Endodermal cell (in vitro differentiated cells): ENCODE measurements at places on chromosomes 16 and 17. TPM values are rescaled to one million over a fixed set of nuclear protein-coding genes. Genes with fewer than 3 reads are reported as not detected.

STH gene
- not detected in 3 replicates for total RNA-seq

GRCh38 chr17:7289256-7290032 lies 5.0 kb downstream of the YBX2 start:
- DNase-seq: no peak

GRCh38 chr17:799261-799660 lies 17.1 kb downstream of the MRM3 start:
- DNase-seq: no peak

LITAFD gene
- not detected in 3 replicates for total RNA-seq

- DNase-seq: no peak
Observed at GRCh38 chr16:27458258-27458657, 56.3 kb downstream of the IL21R start.

DNA sequence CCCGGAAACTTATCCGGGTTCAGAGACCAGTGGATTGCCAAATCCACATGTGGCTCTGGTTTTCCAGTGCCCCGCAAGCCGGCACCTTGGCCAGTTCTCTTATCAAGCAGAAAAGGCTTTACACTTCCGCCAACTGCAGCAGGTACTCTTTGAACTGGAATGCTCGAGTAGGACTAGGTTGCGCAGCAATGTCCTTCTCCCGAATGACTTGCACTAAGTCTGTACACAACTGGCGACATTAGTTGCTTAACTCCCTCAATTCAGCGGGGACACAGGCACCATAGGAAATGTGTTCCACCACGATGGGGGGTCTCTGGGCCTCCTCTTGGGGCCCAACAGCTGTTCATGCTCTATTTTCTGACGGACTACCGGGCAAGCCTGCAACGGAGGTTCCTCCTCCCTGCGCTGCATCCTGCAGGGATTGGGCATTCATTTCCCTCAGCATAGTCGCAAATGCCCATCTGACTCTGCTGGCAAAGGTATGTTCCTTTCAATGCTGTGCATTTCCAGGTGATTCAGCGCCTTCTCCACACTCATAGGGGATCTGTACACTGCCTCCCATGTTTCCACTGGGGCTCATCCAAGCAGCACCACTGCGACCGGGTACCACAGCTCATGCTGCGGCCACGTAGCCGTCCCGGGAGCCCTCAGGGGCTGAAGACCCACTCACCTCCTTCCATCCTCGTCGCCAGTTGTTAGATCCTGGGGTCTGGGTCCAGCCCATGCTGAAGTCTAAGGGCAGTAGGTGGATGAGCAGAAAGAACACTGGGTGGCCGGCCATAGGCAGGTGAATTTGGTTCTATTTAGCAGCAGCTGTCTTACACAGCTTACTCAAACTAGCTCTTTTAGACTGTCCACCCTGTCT lies 34.2 kb upstream of the APPBP2 start:
- DNase-seq: no peak

PRR15L gene
- 0.57 and 0.70 TPM in 2 replicates for total RNA-seq

ACAP1 gene
- 4.5 and 6.8 TPM in 2 replicates for total RNA-seq

CCL18 gene
- total RNA-seq: not detected in 2 replicates

LUC7L gene
- total RNA-seq: 91.6 to 168 TPM (median 151 TPM) in 3 replicates

GRCh38 chr16:87235810-87236515 lies 81.2 kb downstream of the C16orf95 start:
- DNase-seq: peak; percentile 76

DNA sequence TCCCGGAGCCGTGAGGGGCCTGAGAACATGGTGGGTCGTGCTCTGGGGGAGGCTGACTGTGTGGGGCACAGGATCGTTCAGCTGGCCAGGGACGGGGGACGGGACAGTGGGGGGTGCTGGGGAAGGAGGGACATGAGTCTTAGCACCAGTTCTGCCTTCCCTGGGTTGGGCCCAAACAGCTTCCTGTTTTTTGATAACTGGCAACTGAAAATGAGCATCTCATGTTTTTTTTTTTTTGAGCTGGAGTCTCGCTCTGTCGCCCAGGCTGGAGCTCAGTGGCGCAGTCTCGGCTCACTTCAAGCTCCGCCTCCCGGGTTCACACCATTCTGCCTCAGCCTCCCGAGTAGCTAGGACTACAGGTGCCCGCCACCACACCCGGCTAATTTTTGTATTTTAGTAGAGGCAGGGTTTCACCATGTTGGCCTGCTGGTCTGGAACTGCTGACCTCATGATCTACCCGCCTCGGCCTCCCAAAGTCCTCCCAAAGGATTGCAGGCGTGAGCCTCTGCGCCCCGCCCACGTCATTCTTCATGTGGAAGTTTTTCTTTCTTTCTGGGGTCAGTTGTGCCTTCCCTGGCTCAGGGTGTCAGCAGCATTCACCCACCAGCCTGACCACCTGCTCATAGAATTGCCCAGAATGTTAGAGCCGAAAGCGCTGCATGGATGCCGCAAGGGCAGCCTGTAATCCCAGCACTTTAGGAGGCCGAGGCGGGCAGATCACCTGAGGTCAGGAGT lies 6.4 kb downstream of the ASPSCR1 start:
- DNase-seq: peak; percentile 38

- no peak for DNase-seq
Observed at GRCh38 chr17:67725373-67725791, 7.6 kb downstream of the NOL11 start.

SALL1 gene
- 111 and 122 TPM in 2 replicates for total RNA-seq

KLHL10 gene
- total RNA-seq: not detected in 2 replicates

GRCh38 chr17:74380959-74381808 lies 13.9 kb downstream of the GPR142 start:
- no peak for DNase-seq

- no peak for DNase-seq
Observed at GRCh38 chr16:85912211-85912974, 13.4 kb downstream of the IRF8 start.

DNA sequence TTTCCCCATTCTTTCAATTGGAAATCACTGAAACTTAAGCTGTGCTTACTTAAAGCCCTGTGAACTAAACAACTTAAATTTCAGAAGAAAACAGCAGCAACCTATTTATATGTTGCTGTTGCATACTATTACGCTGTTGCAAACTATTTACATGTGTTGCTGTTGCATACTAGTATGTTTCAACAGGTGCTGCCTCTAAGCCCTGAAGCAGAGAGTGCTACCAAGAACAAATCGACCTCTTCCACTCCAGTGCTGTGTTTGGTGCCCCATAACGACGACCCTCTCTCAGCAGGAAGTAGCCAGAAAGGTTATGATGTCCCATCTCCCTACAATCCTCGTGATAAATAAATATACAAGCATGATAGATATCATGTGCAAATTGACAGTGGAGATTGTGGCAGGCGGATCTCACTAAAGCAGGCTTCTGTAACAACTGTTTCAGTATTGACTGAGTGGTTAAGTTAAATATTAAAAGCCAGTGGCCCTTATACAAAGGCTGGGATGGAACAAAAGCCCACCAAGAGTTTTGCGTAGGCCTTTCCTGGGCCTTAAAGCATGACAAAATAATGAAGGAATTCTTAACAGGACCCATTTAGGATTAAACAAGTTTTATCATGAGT lies 5.7 kb upstream of the SCPEP1 start:
- no peak for DNase-seq

SLC35G6 gene
- total RNA-seq: not detected in 2 replicates

- DNase-seq: no peak
Observed at GRCh38 chr16:51766739-51767138, 615.7 kb upstream of the SALL1 start.

GRAP gene
- 0.15 and 0.45 TPM in 2 replicates for total RNA-seq

DNA sequence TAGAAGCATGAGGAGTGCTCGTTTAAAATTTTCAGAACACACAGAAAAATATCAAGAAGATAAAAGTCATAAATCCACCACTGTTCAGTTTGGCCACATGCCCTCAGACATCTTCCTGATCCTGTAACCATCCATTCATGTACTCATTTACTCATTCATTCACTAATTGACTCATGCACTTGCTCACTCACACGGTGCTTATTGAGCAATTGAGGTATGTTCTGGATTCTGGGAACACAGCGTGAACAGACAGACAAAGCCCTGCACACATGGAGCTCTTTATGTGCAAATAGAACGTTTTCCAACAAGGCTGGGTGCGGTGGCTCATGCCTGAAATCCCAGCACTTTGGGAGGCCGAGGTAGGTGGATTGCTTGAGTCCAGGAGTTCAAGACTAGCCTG lies 10.2 kb upstream of the NATD1 start:
- no peak for DNase-seq

DNA sequence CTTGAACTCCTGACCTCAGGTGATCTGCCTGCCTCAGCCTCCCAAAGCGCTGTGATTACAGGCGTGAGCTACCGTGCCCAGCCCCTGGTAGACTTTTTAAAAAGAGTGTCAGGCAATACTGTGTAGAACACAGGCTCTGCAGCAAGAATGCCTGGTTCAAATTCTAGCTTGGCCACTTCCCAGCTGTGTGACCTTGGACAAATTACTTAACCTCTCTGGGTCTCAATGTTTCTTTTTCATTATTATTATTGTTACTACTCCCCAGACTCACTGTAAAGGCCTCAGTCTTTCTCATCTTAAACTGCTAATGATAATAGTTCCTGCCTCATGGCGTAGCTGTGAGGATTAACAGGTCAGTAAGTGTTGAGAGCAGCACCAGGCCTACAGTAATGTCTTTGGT lies 114.3 kb downstream of the LITAF start:
- no peak for DNase-seq

PYDC1 gene
- total RNA-seq: not detected in 2 replicates

MMP25 gene
- total RNA-seq: 5.9 and 6.1 TPM in 2 replicates

GRCh38 chr16:13391337-13391736 lies 489.9 kb downstream of the SHISA9 start:
- no peak for DNase-seq

SDR42E1 gene
- 0.15 TPM in 1 of 3 replicates, not detected in the others for total RNA-seq

- no peak for DNase-seq
Observed at GRCh38 chr17:37713028-37713431, 31.8 kb downstream of the HNF1B start.

ABCA10 gene
- total RNA-seq: not detected in 3 replicates

GRCh38 chr17:63033142-63033541 lies 67.1 kb downstream of the TANC2 start:
- peak; percentile 57 for DNase-seq

DNA sequence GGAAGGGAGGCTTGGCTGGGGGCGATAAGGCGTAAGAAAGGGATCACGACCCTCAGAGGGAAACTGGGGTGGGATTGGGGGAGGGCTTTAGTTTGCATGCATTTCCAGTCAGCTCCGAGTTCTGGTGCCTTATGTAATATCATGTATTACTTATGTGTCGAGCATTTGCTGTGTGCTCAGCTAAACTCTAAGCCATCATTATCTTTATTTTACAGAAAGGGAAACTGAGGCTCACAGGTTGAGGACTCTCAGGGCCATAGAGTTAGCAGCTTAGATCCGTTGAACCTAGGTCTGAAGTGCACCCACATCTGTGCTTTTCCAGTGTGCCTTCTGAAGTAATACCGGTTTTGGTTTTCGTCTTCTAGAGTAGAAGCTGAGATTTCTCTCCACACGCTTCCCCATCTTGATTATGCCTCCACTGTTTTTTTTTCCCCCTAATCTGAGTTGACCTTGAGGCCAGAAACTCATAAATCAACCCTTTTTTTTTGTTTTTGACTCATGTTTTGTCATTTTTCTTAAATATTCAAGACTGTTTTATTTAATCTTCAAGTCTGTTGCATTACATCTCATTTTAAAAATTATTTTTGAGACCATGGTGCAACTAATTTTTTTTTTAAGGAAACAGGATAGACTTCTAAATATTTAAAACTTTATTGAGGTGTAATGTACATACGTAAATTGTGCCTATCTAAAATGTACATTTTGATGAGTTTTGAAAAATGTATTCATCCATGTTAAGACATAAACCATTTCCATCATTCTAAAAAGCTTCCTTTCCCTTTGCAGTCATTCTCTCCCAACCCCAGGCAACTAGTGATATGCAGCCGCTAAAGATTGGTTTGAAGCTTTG lies 741 bp downstream of the CYB5B start:
- DNase-seq: no peak

- no peak for DNase-seq
Observed at GRCh38 chr16:54647725-54648221, 282.9 kb upstream of the IRX5 start.

DNA sequence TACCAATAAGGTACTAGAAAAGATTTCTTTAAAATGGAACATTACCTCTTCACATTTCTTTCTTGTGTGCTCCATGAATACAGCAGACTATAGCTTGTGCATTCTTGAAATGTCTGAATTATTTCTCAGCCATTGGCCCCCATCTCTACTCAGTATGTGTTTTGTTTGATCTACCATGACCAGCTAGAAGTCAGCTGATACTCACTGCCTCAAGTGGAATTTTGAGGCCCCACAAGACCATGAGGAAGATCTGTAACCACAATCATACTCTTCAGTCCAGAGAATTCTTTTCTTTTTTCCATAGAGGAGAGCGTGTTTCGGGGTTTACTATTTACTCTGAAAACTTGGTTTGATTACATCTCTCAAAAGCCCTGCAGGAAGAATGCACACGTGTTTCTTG lies 319.1 kb downstream of the TOX3 start:
- DNase-seq: no peak

GRCh38 chr17:10224582-10225195 lies 26.3 kb upstream of the GAS7 start:
- no peak for DNase-seq

DNA sequence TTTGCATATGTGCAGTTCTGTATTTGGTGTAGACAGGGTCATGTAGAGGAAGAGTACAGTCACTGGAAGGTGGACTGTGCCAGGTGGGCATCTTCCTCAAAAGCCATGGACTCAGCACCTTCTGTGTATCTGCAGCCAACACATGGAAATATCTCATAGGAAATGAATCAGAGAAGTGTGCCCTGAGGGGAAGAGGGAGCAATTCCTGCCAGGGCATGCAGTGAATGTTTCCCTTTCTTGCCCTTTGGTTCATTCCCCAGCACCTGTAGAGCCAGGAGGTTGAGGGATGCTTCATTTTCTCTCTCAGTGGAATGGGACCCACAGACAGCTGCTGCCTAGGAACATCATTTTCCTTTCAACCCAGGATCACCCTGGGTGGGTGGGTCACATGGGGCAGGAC lies 146.1 kb upstream of the HSBP1 start:
- DNase-seq: no peak

GRCh38 chr17:40963838-40964237 lies 2.9 kb downstream of the KRT39 start:
- DNase-seq: no peak

GRCh38 chr17:27996202-27997043 lies 46.1 kb upstream of the NLK start:
- no peak for DNase-seq

NOS2 gene
- total RNA-seq: 0.23 to 0.62 TPM (median 0.46 TPM) in 3 replicates

DNA sequence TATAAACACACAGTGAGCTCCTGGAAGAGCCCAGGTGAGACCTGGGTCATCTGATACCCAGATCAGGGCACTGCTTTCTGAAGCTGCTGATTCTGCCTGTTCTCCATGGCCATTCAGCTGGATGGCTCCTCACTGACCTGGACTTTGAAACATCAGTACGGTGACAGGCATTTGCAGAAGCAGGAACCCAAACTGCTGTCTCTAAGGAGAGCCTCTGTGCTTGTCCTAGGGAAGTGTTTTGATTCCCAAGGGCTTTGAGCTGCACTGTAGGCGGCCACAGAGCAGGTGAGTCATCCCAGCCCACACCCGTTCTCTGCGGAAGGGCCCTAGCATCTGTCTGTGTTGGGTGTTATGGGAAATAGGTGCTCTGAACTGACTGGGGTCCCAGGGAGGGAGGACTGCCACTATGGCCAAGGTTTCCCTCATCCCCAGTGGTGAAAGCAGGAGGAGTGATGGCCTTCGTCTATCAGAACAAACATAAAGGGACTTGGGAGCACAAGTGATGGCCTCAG lies 60.7 kb upstream of the ADCY9 start:
- DNase-seq: peak; percentile 69
